ENCODE measurements at places on chromosomes 2 and 18. TPM values are rescaled to one million over a fixed set of nuclear protein-coding genes. Genes with fewer than 3 reads are reported as not detected.

The LOXL3 gene
- total RNA-seq, result 6.1 TPM

The CERKL gene
- not detected for total RNA-seq

DNA sequence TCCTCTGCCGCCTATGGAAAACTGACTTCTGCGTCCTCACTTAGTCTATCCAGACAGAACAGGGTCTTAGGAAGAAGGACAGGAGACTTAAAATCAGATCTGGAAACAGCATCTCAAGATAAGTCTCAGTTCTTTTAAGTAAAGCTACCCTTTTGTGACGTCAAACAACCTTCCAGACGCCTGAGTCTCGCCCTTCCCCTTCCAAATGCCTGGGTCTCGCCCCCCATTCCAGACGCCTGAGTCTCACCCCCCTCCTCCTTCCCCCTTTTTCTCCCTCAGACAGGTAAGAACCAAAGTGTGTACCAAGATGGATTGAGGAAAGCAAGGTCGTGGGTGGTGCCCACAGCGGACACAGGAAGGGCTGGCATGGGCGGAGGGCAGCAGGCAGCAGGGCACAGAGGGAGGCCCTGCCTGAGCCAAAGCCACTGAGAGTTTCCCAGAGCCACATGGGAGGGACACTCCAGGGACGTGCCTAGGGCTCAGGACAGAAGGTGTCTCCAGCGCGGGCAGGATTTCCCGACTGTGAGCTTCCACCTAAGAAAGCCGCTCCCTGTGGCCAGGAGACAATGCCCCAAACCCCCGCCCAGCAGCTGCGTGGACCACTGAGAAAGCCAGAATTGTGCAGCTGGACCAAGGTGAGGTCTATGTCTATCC is 51.3 kb downstream of the ANKMY1 start:
- no peak for DNase-seq

- DNase-seq, result no peak
Measured at GRCh38 chr2:136029149-136029548, 43.7 kb upstream of the DARS1 start.

GRCh38 chr2:122859260-122859659 is 1103.8 kb downstream of the TSN start:
- no peak for DNase-seq
